ENCODE measurements at places on chromosomes 6 and 20.
A peak's percentile ranks its signal among the peaks of the same experiment; 100 is the strongest.

- no peak for DNase-seq
Measured at GRCh38 chr6:131471331-131471730, 101.7 kb upstream of the ARG1 start.

GRCh38 chr6:155384321-155384952 lies 70.2 kb upstream of the TFB1M start:
- no peak for DNase-seq

GRCh38 chr6:147503587-147503986 lies 4.9 kb upstream of the SAMD5 start:
- DNase-seq, result no peak

- DNase-seq, result no peak
Measured at GRCh38 chr20:16966276-16966880, 218.2 kb downstream of the OTOR start.

- no peak for DNase-seq
Measured at GRCh38 chr6:10809098-10809497, 29.2 kb downstream of the MAK start.

DNA sequence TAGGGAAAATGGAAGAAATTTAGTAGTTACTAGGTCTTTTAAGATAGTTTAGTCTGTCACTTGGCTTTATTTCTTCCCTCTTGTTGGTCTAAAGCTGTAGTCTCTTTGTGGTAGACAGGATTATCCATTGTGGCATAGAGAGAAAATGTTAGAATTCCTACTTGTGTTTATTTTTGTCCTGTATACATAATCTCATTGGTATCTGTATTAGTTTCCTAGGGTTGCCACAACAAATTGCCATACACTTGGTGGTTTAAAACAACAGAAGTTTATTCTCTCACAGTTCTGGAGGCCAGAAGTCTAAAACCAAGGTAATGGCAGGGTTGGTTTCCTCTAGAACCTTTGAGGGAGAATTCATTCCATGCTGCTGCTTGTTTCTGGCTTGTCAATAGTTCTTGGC lies 119.4 kb downstream of the ZFAND3 start:
- DNase-seq, result no peak

- no peak for DNase-seq
Measured at GRCh38 chr6:146886587-146887446, 288.0 kb downstream of the ADGB start.

- no peak for DNase-seq
Measured at GRCh38 chr20:37528446-37529213, 954 bp upstream of the BLCAP start.

DNA sequence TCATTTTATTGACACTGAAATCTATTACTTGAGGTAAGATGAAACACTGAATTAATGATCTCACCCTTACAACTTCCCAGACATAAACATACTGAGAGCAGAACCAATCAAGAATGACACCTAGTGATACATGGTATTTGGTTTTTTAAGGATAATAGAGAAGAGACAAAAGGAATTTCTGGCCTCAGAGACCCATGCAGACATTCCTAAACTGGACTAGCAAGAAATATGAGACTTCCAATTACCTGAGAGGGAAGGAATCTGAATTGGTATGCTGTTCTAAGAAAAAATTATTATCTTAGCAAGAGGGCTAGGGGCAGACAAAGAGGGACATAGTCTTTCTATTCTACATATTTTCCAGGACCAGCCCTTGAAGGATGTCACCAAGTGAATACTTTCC lies 141.1 kb downstream of the BMP5 start:
- no peak for DNase-seq

DNA sequence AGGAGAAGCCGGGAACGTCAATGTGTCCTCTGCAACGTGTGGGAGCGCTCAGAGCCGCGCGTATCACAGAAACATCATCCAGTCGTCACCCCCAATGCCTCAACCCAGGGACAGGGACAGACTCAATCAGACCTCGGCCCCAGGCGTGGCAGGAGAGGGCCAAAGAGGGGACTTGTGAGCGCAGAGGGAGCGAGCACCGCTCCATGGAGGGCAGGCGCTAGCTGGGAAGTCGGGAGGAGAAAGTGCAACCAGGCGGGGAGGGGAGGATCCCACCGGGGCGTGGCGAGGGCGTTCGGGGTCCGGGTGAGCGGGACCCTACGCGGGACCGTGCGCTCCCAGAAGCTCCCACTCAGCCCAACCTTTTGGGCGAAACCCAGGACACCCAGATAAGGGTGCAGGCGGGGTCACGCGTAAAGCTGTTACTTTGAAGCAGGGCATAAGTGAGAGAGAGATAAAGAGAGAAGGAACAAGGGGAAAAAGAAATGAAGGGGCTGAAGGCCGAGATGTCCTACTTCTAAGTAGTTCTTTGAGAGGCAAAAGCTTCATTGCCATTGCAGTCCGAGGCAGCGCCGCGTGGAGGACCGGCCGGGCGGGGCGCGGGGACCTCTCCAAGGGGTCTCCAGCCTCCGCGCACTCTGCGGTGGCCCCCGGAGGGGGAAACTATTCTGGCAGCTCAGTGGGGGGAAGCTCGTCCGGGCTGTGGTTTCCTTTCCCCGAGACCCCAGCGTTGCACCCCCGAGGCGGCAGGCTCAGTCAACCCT lies 862 bp upstream of the SOBP start:
- DNase-seq, result peak; percentile 25

- no peak for DNase-seq
Measured at GRCh38 chr6:101918471-101918870, 525.0 kb downstream of the GRIK2 start.

DNA sequence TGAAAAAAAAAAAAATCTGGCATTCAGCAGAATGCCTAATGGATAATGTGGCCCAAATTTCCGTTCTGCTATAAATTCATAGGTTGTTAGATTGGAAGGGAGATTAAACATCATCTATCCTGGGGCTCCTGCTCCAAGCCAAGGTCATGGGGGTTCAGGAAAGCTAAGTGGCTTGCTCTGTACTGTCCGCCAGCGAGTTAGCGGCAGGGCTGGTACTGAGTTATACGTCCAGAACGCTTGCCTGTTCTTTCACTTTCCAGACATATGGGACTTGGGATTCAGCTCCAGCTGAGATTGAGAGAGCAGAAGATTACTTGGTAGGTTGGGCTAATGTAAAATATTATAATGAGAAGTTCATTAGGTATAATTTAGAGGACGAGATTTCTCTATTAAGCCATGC lies 858 bp downstream of the RWDD1 start:
- peak; percentile 17 for DNase-seq

- DNase-seq, result no peak
Measured at GRCh38 chr6:77707603-77708002, 54.8 kb downstream of the MEI4 start.

DNA sequence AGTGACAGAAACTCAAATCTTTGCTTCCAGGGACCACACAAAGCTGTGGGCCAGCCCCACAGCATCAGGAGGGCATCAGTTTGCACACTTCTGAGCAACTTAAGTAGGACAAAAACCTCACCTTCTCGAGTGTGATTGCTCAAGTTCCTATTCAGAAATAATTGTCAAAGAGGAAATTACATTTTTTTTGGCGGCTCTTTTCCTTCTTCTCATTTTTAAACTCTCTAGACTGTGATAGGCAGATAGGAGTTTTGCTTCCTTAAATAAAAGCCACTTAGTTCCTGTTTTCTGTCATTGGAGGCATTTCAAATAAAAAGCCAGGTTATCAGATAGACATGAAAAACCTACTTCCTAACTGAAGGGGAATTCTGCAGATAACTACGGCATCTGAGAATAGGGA lies 11.2 kb upstream of the TAGAP start:
- DNase-seq, result no peak

GRCh38 chr6:79713701-79714322 lies 82.7 kb downstream of the SH3BGRL2 start:
- DNase-seq, result peak; percentile 28

- no peak for DNase-seq
Measured at GRCh38 chr6:84638286-84638685, 126.1 kb downstream of the TBX18 start.

- no peak for DNase-seq
Measured at GRCh38 chr20:49161428-49162152, 26.5 kb downstream of the STAU1 start.

DNA sequence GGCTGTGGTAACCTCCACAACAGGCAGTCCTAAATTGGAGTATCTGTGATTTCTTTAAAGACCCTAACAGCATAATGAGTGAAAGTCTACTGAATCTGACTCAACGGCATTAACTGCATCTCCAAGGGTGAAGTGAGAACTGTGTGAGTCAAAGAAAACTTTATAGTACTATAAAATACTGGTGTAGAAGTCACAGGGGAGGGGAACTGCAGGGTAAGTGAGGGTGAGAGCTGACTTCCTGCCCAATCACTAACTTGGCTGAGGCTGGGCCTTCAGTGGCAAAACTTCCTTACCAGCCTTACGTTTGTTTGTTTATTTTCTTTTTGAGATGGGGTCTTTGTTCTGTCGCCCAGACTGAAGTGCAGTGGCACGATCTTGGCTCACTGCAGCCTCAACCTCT lies 109.8 kb downstream of the PTPRK start:
- no peak for DNase-seq

DNA sequence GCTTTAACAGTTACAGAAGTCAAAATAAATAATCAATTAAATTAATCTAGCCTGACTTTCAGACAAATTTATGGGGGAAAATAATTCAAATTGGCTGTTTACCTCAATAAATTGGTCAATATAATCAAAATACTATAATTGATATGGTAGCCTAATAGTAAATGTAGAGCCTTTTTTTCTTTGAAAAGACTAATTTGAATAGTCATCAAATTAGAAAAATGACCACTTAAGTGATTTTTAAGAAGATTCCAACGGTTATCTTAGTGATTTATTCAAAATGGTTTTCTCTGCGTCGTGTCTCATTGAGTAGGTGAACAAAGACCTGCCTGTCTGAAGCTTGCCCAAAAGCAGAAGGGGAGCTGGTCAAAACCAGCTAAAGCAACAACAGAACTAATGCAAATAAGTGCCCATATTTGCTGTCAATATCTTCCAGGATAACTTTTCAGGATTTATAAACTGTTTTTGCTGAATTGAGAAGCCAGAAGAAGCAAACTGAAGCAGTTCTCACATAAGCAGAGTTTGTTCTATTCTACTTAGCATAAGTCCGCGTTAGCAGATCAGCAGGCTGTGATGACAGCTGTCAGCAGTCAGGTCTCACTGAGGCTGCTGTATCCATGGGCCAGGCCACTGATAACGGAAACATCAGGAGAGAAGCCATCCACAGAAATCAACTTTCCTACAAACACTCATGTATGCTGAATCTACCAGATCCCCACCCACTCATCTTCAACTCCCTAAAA lies 7.0 kb downstream of the RCAN2 start:
- DNase-seq, result no peak

DNA sequence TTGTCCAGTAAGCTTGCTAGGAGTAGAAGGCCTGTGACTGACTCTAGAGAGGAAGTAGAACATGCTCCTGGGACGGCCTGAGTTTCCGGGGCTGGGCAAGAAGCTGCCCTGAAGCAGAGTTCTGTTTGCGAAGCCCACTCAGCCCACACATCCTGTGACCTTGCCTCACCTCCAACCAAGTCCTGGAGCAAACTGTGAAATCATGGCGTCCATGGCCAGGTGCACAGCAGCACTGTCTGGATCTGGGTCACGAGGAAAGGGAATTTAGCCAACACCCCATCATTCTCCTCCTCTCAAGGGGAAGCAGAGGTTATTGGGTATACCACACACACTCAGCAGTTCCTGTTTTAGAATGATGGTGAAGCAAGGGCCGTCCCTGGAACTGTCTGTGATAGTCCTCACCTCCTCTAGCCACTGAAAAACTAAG lies 87.5 kb downstream of the CRYBG1 start:
- DNase-seq, result peak; percentile 16

- DNase-seq, result no peak
Measured at GRCh38 chr20:14259689-14260088, 77.7 kb downstream of the FLRT3 start.

GRCh38 chr6:12293931-12294807 lies 4.0 kb downstream of the EDN1 start:
- no peak for DNase-seq

GRCh38 chr20:46253391-46253790 lies 54.9 kb downstream of the CDH22 start:
- no peak for DNase-seq

- DNase-seq, result no peak
Measured at GRCh38 chr6:168741942-168742782, 301.2 kb downstream of the SMOC2 start.

GRCh38 chr20:15930311-15931305 lies 642.6 kb downstream of the KIF16B start:
- DNase-seq, result no peak

DNA sequence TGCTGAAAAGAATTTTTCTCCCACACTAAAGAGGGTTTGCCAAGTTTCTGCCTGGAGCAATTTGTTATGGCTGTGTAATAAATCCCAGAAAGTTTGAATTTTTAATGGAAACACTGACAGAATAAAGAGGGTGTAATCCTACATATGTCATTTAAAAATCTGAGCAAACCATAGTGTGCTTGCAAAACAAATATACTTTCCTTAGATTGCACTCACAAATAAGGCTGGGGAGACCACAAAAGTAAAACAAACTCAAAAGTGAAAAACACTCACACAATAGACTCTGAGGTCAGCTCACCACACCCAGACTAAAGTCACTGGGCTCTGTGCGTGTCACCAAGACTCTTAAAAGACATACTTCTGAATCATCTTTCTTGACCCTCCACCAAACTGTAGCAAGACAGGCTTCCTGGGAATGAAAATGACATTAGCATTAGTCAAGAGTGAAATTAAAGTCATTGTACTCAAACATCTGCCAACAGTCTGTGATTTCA lies 4.8 kb upstream of the ATXN1 start:
- peak; percentile 60 for DNase-seq

DNA sequence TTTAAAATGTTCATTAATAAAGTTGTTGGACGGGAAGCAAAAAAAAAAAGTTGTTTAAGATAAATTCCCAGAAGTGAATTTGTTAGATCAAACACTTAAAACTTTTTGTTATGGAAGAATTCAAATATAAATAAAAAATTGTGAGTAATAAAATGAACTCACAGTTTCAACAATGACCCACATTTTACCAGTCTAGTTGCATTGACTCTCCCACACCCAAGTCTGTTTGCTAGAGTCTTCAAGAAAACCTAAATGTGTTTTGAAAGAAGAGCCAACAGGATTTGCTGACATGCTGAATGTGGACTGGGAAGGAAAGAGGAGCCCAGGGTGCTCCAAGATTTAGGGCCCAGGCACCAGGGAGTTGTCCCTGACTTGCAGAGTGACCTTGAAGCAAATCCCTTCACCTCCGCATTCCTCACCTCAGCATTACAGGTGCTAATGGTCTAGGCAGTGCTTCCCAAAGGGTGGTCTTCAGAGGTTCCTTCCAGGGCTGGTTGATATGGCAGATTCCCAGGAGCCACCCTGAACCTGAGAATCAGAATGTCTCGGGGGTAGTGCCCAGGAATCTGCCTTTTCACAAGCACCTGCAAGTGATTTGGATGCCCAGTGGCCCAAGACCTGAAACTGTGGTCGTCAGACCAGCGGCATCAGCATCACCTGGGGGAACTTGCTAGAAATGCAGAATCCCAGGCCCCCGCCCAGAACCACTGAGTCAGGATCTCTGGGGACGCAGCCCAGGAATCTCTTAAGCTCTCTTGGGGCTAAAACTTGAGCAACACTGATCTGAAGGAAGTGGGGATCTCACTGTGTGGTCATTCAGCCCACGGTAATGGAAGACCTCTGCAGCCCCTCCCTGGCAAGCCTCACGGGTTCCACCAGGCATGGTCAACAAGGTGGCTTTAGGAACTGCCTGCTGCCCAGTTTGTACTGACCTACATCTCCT lies 31.1 kb downstream of the POFUT1 start:
- no peak for DNase-seq
